GDM1 (cell line): ENCODE measurements at places on chromosomes 2 and 18.

GRCh38 chr2:3108105-3108504 is 269.5 kb downstream of the EIPR1 start:
- DNase-seq, result no peak

- DNase-seq, result peak; percentile 65
Measured at GRCh38 chr2:230885463-230886130, 20.9 kb downstream of the ITM2C start.

- DNase-seq, result no peak
Measured at GRCh38 chr2:137187216-137187615, 421.9 kb downstream of the THSD7B start.

- DNase-seq, result no peak
Measured at GRCh38 chr18:61420218-61420885, 87.1 kb downstream of the CDH20 start.

DNA sequence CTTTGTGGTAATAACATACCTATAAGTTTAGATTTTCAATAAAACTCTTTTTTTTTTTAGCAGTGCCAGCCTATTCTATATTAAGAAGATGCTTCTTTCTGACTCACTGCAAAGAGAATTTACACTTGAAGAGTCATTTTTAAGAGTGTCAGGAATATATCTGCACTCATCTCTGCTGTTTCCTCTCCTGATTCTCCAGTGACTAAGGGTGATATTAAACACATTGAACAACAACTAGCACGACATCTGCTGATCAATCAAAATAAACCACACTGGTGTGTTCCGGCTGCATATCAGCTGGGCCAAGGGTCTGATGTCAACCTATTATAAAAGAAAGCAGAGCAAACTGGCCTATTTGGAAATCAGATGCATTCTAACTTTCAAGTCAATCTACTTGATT is 15.0 kb downstream of the RAB27B start:
- no peak for DNase-seq

DNA sequence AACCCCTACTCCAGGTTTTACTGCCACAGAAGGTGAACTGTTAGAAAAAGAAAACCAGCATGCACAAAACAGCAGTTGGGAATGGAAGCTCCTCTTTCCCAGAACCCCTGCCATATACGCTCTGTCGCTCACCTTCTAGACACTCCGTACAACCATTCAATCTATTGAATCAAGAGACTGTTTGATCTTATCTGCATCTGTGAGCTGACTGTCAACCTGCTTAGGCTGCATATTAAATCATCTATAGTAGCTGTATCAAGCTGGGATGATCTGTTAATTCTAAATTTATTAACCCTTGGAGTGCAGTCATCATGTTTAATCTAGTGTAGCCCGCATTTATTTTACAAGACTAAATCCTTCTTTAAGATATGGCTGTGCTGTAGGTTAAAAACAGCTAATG is 13.6 kb upstream of the BCL11A start:
- no peak for DNase-seq

GRCh38 chr18:36315736-36316135 is 18.2 kb downstream of the FHOD3 start:
- no peak for DNase-seq

GRCh38 chr2:63698786-63699548 is 110.2 kb downstream of the MDH1 start:
- peak; percentile 27 for DNase-seq

GRCh38 chr2:241473399-241473798 is 35.0 kb downstream of the STK25 start:
- no peak for DNase-seq

- no peak for DNase-seq
Measured at GRCh38 chr2:146123256-146123655, 1603.3 kb upstream of the ZEB2 start.

GRCh38 chr2:151900331-151900730 is 72.1 kb upstream of the ARL5A start:
- no peak for DNase-seq

DNA sequence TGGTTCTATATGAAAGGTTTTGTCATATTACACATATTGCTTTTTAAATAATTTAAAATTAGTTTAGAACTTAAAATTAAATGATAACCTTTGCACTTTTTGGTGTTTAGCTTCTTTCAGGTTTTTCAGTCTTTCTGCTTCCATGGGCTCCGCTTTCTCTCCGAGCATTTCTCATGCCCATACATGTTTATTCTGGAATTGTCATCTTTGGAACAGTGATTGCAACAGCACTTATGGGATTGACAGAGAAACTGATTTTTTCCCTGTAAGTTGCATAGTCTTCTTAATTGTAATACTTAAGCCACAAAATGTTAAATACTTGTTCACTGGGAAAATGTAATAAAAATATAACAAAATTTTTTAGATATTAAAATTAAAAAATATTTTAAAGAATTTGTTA is 31.0 kb downstream of the CYBRD1 start:
- DNase-seq, result no peak

- no peak for DNase-seq
Measured at GRCh38 chr2:23423873-23424680, 39.1 kb downstream of the KLHL29 start.

GRCh38 chr2:175187378-175187777 is 5.9 kb upstream of the ATP5MC3 start:
- peak; percentile 3 for DNase-seq

GRCh38 chr18:36905571-36905970 is 76.6 kb downstream of the KIAA1328 start:
- no peak for DNase-seq

DNA sequence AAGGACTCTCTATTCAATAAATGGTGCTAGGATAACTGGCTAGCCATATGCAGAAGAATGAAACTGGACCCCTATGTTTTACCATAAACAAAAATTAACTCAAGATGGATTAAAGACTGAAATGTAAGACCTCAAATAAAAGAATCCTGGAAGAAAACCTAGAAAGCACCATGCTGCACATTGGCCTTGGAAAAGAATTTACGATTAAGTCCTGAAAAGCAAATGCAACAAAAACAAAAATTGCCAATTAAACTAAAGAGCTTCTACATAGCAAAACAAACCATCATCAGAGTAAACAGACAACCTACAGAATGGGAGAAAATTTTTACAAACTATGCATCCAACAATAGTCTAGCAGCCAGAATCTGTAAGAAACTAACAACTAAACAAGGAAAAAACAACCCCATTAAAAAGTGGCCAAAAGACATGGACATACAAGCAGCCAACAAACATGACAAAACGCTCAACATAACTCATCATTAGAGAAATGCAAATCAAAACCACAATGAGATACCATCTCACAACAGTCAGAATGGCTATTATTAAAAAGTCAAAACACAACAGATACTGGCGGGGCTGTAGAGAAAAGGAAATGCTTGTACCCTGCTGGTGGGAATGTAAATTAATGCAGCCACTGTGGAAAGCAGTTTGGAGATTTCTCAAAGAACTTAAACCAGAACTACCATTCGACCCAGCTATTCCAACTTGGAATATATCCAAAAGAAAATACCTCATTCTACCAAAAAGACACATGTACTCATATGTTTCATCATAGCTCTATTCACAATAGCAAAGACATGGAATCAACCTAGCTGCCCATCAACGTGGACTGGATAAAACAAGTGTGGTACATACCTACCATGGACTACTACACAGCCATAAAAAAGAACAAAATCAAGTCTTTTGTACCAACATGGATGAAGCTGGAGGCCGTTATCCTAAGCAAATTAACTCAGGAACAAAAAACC is 30.6 kb downstream of the SEPTIN10 start:
- DNase-seq, result no peak

DNA sequence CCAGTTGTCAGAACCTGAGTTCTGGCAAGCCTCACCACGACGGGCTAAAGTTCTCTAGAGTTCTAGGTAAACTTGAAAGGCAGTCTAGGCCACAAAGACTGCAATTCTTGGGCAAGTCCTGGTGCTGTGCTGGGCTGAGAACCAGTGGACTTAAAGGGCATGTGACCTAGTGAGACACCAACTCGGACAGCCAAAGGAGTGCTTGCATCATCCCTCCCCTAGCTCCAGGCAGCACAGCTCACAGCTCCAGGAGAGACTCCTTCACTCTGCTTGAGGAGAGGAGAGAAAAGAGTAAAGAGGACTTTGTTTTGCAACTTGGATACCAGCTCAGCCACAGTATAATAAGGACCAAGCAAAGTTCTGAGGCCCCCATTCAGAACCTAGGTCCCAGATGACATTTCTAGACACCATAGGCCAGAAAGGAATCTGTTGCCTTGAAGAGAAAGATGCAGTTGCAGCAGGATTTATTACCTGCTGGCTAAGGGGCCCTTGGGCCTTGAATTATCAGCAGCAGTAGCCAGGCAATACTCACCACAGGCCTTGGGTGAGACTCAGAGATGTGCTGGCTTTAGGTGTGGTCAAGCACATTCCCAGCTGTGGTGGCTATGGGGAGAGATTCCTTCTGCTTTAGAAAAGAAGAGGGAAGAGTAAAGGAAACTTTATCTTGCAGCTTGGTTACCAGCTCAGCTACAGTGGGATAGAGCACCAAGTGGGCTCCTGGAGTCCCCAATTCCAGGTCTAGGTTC is 51.8 kb downstream of the UPP2 start:
- no peak for DNase-seq

DNA sequence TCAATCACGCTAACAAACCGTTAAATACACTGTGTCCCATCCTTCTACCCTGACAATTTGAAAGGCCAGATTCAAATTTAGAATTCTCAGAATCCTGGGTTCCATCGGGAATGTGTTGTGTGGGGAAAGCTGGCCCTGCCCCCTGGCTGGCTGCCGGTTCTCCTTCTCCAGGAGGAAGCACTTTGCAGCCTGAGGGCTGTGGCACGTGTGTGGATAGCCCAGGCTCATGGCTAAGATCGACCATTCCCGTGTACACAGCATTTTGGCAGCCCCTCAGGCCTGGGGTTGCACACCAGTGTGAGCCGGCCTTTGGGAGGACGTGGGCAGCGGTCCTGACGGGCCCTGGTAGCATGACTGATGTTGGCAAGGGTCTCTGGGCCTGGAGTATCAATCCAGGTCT is 51.0 kb upstream of the ROCK2 start:
- DNase-seq, result no peak

GRCh38 chr2:85222792-85223191 is 89.6 kb downstream of the TCF7L1 start:
- no peak for DNase-seq

DNA sequence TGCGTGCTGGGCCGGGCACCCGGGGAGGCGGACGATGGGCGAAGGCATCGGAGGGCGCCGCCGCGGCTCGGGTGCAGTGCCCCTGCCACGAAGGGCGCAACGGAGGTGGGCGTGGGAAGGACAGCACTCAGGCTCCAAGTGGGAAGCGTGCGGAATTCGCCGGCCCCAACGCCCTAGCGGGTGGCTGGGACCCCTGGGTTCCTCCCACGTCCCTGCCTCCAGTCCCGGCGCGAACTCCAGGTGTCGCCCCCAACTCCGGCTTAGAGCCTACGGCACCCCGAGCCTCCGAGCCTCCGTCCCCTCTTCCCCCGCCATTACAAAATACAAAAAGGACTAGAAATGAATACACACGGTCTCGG is 1.3 kb downstream of the CYP27C1 start:
- DNase-seq, result no peak

DNA sequence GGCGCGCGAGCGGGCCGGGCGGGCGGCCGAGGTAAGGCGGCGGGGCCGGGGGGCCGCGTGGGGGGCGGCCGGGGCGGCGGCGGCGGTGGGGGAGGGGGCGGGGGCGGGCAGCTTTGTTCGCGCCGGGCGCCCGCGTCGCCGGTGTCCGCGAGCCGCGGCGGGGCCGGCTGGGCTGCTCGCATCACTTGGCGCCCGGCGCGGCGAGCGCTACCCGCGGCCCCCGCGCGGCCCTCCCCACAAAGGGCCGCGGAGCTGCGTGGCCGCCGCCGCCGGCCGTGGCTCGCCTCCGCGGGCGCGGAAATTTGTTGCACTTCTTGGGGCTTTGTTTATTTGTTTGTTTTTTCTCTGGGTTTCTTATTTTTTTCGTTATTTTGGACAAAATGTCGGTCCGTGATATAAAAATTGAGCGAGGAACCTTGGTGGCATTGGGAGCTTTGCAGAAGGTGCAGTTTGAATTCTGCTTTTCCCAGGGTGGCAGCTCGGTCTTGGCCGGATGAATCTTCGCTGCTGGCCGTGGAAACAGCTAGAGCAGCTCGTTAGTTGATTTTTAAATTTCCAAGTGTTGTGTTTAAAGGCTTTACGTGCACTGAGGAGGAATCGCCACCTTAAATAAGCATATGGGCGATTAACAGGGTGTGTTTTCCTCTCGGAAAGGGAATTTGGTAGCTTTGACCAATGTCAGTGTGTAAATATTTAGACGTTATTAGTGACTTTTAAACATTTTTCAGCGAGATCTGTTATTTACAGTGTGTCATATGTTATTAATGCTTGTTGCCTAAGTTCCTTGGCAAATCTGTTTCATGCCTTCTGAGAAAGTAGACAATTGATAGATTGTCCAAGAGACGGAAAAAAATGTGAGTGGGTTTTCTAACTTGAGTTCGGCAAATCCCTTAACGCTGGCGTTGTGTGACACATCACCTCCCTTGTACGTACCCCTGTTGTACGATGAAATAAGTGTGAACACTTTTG is 822 bp downstream of the UBE2E3 start:
- no peak for DNase-seq

DNA sequence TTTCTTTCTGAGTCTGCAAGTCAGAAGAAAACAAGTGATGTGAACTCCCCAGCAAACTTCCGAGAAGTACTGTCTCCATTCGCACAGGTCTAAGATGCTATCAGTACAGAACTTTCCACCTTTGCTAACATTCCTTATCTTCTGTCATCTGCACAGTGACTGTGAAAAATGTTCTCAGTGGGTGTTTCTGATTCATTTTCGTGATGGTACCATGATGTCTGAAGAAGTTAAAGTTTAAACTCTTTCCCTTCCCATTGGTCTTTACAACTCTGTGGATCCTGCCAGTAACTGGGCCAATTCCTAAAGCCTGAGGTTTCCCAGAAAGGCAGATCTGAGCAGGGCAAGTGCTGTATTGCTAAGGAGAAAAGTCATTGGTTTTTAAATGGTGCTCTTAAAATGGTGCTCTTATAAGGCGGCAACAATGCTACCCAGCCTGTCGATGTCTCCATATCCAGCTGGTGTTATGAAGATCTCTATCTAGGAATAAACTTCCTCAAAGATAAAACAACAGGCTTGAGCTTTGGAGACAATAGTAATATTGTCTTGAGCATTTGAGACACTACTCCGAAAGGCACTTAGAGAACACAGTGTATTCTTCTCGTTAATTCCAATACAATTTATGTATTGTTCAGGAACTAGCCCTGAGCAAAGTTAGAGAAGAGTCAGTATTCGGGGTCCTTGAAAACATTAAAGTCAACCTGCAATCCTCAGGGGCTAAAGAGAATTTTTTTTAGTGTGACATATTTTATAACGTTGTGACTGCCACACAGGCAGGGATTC is 232.3 kb downstream of the OSR1 start:
- DNase-seq, result no peak

DNA sequence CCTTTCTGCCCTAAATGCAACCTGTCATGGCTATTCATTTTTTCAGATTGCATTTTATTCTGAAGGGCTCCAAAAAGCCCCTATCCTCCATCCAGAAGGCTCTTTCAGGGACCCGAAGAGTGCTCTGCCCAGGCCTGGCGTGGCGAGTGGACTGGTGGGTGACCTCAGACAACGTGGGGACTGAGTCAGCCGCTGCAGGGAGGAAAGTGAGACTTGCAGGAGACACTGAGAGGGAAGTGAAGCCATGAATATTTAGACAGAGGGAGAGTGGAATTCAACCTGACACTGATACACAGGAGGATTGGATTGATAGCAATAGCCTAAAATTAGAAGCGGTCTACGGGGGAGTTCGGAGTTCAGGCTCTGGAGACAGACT is 63.6 kb upstream of the SIX2 start:
- DNase-seq, result no peak

GRCh38 chr2:152084076-152084475 is 14.8 kb downstream of the CACNB4 start:
- DNase-seq, result no peak

GRCh38 chr2:164243315-164243714 is 378.0 kb downstream of the GRB14 start:
- DNase-seq, result no peak

- DNase-seq, result no peak
Measured at GRCh38 chr2:162155093-162155492, 3.0 kb upstream of the GCG start.
